Stimulated activated CD8-positive, alpha-beta memory T cell treated with anti-CD3 and anti-CD28 coated beads, Interleukin-2, amount 100 ng/mL, for 1 hour (primary cell): ENCODE measurements at places on chromosomes 2 and 18.

DNA sequence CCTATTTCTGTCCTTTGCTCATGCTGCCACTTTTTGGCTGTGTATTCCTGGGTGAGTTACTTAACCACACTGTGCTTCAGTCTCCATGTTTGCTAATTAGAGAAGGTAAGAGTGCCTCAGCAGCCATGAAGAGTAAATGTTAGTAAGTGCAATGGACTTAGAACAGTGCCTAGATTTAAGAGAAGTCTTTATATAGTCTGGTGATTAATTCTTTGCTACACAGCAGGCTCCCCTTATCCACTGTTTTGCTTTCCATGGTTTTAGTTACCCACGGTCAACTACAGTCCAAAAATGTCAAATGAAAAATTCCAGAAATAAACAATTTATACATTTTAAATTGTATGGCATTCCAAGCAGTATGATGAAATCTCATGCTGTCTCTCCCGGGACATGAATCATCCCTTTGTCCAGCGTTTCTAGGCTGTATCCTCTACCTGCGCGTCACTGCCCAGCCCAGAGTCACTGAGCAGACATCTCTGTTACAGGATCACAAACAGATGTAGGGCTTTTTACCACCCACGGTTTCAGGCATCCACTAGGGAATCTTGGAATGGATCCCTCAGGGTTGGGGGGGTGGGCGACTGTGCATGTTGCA is 91.0 kb downstream of the CTIF start:
- no peak for DNase-seq

- DNase-seq: no peak
These were observed 85.8 kb downstream of the GRB14 start for GRCh38 chr2:164535280-164536025.

DNA sequence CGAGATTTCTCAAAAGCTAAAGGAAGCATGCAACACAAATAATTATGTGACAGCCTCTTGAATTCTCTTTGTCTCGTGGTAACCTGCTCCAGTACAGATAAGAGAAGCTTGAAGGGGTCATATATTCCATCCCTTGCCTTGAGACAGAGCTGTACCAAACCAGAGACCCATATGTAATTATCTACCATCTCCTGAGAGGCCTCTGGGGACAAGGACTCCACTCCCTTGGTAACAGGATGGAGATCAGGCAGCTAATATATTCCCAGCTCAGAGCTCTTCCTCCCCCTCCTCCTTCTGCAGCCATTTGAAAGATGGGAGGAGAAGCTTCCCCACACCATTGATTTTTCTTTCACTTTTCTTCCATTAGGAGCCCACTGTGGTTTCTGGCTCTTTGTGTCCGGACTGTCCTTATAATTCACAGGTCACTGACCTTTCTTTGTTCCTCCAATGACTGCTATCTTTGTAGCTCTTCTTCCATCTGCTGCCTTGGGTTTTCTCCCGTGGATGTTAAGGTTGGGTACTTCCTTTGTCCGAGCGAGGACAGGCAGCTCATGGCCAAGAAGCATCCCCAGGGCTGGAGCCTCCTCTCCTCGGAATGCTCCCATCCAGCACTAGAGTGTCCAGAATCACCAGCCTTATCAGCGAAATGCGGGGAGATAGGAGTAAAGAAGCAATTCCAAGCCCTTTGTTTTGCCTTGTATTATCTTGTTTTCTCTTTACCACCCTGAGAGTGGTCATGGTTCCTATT is 72.6 kb upstream of the STPG4 start:
- DNase-seq: no peak

DNA sequence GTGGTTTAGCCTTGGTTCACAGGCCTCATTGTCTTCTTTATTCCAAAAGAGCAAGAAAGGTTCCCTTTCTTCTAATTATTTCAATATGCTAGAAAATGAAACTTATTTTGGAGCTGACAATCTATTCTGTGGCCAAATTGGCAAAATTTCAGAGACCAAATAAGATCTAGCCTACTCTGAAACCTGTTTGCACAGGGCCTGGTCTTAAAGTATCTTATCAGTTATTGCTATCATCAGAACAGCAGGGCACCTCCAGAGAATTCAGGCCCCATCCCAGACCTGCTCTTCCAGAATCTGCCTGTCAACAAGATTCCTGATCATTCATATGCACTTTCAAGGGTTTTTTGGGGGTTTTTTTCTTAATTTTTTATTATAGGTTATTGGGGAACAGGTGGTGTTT is 198.7 kb downstream of the ANAPC1 start:
- no peak for DNase-seq

- DNase-seq: no peak
These were observed 42.9 kb upstream of the EML6 start for GRCh38 chr2:54680397-54681041.

GRCh38 chr2:220614064-220614463 is 958.0 kb downstream of the EPHA4 start:
- no peak for DNase-seq

DNA sequence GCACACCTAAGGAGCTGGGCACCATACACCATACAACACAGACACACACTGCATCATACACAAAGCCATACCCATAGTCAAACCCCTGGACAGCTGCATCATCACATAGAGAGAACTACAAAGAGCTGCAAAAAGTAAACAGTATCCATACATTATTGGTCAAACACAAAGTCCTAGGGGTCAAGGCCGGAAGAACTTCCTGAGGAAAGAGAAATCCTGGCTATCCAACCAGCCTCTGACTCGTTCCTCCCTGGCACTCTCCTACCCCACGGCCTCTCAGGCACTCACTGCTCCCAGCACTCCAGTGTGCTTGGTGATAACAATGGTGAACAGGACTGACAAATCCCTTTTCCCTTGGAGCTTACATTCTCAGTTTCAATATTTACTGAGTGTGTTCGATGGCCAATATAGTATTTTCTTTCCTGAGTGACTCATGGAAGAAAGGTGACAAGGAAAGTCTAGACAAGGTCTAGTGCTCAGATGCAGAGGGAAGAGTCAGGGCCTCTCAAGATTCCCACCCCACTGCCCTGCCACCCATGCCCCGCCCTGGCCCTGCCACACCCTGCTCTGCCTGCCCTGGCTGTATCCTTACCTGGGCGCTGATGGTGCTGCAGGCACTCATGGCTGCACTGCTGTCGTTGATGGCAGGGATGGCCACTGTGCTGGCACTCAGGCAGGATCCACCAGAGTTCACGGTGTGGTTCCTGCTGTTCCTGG is 3.4 kb downstream of the CFAP65 start:
- DNase-seq: no peak

DNA sequence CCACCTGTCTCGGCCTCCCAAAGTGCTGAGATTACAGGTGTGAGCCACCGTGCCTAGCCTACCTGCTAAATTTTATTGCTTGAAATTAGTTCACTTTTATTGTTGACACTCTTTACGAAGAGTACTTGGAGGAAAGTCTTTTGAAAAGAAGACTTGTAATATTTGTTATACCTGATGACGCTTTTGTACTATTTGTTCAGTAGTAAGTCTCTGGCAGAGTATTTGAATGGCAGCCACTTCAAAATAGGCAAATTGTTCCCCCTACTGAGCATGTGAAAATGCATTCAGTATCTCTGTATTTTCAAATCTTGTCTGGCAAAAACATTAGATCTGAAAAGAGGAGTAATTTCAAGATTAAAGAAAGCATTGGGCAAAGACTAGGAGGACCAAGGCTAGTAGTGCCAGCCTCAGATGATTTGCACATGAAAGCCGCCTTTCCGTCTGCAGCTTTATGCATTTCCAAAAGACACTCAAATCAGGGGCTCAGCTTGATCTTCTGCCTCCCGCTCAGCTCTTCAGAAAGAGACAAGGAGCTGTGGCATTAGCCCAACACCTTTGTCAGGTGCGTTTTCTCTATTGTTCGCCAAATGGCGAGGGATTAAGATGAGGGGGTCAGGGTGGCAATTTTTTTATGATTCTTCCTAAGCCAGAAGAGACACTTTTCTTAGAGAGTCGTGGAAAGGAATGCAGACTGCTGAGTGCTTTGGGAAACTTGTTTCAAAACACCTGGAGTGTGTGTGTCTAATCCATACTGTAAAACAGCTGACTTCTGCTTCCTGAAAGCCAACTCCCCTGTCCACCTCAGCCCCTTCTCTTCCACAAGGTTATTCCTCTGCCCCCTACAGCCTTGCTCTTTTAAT is 18.8 kb upstream of the FOXI3 start:
- DNase-seq: no peak

DNA sequence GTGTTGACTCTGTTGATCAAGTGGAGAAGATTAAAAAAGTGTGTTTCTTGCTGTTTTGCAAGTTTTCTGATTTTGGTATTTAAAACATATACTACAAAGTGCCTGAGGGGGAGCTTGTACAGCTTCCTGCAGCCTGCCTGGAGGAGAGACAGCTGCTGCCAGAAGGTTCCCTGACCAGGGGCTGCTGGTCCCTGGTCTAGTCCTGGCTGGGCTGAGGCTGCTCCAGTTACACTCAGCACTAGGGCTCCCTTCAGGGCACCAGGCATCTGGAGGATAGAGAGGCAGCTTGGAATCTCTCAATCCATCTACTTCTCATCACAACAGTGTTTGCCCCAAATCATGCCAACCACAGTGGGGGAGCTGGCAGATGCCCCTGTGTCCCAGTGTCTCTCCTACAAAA is 4.8 kb downstream of the MC2R start:
- no peak for DNase-seq

- no peak for DNase-seq
These were observed 110.4 kb downstream of the NCKAP5 start for GRCh38 chr2:133457861-133458260.
